NCI-H1694 (cell line): ENCODE measurements at places on chromosomes 12 and 14.
A peak's percentile ranks its signal among the peaks of the same experiment; 100 is the strongest.

DNA sequence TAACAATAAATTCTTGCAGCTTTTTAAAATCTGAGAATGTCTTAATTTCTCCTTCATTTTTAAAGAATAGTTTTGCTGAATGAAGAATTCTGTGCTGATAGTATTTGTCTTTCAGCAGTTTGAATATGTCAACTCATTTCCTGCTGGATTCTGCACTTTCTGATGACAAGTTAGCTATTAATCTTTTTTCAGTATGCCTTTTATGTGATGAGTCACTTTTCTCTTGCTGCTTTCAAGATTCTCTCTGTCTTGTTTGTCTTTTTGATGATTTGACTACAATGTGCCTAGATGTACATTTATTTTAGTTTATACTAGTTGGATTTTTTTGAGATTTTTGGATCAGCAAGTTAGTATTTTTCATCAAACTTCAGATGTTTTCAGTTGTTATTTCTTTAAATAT lies 87.9 kb upstream of the AVPR1A start:
- DNase-seq: no peak

GRCh38 chr12:11718768-11719253 lies 69.3 kb downstream of the ETV6 start:
- DNase-seq: no peak

DNA sequence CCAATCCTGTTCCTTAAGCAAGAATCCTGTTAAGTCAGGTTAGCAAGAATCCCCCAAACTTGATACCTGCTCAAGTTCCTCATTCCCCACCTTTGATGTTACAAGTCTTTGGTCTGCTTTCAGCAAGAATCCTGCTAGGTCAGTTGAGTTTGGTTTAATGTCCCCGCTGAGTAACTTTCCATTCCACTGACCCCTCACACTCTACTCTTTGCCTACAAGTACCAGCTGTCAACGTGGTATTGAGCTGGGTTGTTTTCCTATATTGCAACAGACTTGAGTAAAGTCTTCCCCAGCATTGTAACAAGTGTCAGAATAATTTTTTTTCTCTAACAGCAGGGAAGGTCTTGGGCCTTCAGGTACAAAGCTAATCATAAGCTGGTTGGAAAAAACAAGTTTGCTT lies 6.3 kb downstream of the PPM1H start:
- DNase-seq: no peak

GRCh38 chr14:93033084-93033982 lies 82.4 kb downstream of the ITPK1 start:
- DNase-seq: no peak

DNA sequence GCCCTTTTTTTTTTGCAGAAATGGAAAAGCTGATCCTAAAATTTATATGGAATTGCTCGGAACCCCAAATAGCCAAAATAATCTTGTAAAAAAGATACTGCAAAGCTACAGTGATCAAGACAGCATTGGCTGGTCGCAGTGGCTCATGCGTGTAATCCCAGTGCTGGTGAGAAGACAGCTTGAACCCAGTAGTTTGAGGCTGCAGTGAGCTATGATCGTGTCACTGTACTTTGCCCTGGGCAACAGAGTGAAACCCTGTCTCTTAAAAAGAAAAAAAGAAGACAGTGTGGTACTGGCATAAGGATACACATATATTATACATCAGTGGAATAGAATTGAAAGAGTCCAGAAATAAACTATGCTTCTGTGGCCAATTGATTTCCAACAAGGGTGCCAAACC lies 5.4 kb downstream of the ITGB7 start:
- no peak for DNase-seq

GRCh38 chr12:108468196-108468968 lies 46.7 kb upstream of the FICD start:
- DNase-seq: no peak

DNA sequence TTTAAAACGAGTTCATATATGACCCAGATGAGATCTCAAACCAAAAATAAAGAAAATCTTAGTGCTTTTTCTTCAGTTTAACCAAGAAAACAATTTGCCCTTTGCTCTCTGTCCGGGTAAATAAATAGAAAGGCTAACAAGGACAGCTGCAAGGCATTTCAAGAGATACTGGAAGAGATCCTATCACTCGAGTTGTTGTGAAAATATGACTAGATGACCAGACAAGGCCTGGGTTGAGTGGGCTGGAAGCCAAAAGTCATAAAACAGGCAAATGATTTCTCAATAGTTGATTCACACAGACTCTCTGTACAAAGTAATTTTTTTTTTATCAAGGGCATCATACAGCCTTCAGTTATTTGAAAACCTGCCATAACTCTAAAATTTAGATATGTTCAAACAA lies 55.9 kb upstream of the AVPR1A start:
- DNase-seq: no peak

- DNase-seq: peak; percentile 60
Measured at GRCh38 chr12:27015730-27016076, 1.5 kb upstream of the TM7SF3 start.

- DNase-seq: no peak
Measured at GRCh38 chr12:132324841-132325732, 4.3 kb downstream of the GALNT9 start.

- DNase-seq: no peak
Measured at GRCh38 chr12:55673638-55674037, 34.1 kb downstream of the ITGA7 start.

GRCh38 chr14:65134651-65135579 lies 32.6 kb upstream of the MAX start:
- DNase-seq: no peak

DNA sequence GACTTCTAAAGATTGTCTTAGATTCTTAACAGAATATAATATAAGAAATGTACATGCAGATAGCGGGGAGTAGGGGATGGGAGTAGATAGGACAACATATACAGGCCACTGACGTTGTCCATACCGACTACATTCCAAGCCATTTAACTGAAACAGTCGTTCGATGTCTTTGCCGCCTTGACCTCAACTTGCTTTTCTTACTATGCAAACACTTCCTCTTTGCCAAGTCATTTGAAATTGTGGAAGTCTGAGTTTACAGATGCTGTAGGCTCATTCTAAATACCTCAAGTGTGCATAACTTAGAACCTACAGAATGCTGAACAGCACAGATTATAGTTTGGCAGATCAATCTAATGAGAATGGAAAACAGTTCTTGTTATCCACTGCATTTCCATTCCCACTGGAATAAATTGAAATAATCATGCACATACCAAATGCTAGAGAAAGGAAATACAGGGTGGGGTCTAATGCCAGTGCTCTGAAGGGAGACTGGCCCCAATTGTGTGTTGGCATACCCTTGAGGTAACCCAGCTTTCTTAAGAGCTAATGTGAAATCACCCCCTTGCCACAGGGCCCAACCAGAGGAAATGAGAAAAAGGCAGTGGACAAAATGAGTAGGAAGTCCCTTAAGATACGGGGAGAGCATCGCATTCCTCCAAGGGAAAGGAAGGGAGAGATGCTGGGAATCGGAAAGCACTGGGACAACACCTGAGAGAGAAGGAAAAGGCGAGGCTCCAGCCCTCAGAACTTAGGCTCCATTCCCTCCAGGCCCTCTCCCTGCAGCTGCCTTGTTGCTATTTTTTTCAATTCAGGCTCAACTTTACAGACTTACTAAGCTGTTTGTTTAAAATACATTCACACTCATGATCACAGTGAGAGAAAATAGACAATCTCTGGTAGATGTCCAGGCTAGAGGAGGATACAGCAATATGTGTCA lies 380.9 kb upstream of the TMTC1 start:
- DNase-seq: no peak

GRCh38 chr12:93679308-93679925 lies 2.2 kb downstream of the CRADD start:
- DNase-seq: no peak

- no peak for DNase-seq
Measured at GRCh38 chr12:54051026-54051842, 2.4 kb upstream of the HOXC4 start.

- peak; percentile 78 for DNase-seq
Measured at GRCh38 chr14:100239840-100240667, 1.1 kb downstream of the YY1 start.

- DNase-seq: no peak
Measured at GRCh38 chr14:22432348-22432976, 156.6 kb downstream of the DAD1 start.

GRCh38 chr14:100649173-100649519 lies 61.9 kb upstream of the BEGAIN start:
- DNase-seq: no peak

- no peak for DNase-seq
Measured at GRCh38 chr14:100056964-100057795, 8.0 kb upstream of the EVL start.

DNA sequence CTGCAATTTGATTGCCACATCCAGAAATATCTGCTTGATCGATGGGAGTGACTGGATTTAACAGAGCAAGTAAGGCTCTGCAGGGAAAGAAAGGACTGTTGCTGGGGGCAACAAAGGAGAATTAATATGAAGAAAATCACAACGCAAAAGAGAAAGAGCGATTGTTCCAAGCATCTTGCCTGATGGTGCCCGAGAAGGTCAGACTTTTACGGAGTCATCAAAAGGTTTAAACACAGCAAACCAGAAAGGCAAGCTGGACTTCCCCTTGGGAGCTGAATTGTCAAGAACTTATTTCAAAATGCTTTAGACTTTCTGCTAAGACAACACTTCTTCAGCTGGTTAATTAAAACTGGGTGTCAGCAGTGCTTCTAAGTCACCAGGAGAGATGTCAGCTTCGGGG lies 791.5 kb downstream of the MED13L start:
- DNase-seq: no peak

- DNase-seq: no peak
Measured at GRCh38 chr14:45587142-45587541, 334.1 kb upstream of the MIS18BP1 start.

GRCh38 chr14:24631749-24632335 lies 2.1 kb downstream of the GZMB start:
- no peak for DNase-seq

- no peak for DNase-seq
Measured at GRCh38 chr12:130636370-130636769, 79.7 kb downstream of the RIMBP2 start.

GRCh38 chr12:91098461-91098860 lies 12.8 kb downstream of the LUM start:
- DNase-seq: no peak

DNA sequence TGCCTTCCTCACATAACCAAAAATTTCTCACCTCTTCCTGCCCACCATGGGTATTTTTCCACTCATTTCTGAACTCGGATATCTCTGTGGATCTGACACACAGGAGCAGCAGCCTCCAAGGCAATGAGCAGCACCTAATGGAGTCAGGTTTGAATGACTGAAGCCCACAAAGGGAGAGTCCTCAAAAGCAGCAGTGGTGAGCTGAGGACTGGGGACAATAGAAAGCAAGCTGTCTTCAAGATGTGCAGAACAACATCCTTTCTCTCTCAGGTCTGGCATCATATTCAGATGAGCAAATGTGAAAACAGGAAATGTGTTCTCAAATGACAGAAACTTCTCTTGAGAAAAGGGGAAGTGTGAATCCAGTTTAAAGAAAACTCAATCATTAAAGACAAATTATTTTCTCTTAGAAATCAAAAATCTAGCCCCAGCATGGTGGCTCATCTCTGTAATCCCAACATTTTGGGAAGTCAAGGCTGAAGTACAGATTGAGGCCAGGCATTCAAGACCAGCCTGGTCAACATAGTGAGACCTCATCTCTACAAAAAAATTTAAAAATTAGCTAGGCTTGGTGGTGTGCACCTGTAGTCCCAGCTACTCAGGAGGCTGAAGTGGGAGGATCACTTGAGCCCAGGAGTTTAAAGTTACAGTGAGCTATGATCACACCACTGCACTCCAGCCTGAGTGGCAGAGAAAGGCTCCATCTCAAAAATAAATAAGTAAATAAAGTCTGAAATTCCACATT lies 54.2 kb downstream of the C12orf42 start:
- DNase-seq: no peak

DNA sequence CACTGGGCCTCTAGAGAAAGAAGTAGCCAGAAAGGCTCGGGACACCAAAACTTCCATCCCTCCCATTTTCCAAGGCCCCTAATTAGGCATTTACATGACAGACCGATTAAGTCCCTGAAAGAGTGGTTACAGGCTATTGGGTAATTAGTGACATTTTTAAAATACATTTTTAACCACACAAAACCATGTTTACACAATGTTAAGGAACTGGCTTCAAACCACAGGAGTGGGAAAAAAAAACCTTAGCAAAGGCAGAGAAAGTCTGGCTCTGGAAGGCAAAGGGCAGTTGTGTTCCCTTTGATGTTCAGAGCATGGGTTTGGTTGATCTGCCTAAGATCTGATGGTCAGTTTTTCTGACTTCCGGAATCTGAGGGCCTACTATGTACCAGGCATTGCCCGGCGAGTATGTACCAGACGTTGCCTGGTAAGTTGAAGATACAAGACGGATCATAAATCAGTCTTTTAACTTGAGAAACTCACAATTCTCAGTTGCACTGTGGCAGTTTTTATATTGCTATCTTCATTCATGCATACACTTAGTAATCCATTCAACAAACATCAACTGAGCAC lies 576.5 kb downstream of the MED13L start:
- DNase-seq: no peak

DNA sequence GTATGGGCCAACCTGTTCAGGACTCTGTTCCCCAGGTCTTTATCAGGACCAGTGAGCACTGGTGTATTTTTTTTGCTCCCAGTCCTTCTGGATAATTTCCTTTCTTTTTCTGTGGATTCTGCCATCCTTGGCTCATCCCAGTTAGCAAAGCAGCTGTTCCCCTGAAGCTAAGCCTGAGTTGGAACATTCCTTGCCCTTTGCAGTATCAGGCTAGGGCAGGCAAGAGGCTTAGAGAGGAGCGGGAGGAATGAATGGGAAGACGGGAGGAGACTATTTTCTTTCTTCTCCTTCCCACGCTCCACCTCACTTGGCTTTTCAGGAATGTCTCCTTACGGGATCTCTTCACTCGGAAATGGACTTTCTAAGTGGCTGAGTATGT lies 29.2 kb downstream of the ERG28 start:
- no peak for DNase-seq

DNA sequence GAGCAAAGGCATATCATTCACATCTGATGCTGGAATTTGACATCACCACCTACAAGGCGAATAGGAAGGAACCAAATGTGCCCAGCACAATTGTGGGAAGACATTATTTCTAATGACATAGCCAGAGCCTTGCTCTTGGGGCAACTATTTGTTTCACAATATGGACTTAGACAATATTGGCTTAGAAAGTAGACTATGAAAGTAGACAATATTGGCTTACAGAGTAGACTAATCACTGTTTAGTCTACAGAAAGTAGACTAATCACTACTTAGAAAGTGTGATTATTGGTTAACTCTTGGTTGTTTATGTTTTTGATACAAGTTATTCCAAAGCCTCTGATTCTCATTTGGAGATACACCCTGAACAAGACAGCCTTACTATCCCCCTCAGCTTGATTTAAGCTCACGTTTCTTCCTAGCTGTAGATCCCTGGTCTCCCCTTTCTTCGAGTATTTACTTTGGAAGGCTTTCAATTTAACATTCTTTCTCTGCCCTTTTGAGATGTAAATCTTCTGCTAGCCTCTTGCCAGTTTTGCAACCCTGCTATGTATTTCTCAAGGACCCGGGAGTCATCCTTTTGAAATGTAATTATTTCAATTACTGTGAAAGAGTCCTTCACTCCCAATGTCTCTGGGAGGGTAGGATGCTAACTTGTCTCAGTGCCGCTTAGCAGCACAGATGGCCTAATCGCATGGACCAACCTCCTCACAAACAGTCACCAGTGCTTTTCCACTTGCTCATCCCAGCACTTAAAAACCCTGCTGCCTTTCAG lies 843.2 kb downstream of the GALC start:
- no peak for DNase-seq
